G401 (cell line): ENCODE measurements at places on chromosomes 13 and 19. TPM values are rescaled to one million over a fixed set of nuclear protein-coding genes. Genes with fewer than 3 reads are reported as not detected.

The PRR19 gene
- total RNA-seq: 1.8 and 2.1 TPM in 2 replicates

GRCh38 chr13:112244061-112244460 is 132.1 kb upstream of the SPACA7 start:
- DNase-seq: no peak

DNA sequence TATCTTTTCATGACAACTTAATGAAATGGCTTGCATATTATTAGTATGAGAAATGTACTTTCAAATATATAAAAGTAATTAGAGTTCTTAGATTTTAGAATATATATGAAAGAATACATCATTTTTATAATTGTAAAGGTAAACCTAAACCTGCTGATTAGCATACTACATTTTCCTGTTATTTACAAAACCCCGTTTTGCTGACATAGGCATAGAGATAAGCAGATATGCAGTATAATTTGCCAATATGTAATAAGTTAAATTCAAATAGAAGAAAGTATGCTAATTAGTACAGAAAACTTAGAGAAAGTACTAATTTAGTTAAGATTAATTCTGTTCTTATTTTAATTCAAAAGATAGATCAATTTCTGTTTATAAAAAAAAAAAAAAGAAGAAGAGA is 21.5 kb downstream of the MAB21L1 start:
- DNase-seq: no peak

DNA sequence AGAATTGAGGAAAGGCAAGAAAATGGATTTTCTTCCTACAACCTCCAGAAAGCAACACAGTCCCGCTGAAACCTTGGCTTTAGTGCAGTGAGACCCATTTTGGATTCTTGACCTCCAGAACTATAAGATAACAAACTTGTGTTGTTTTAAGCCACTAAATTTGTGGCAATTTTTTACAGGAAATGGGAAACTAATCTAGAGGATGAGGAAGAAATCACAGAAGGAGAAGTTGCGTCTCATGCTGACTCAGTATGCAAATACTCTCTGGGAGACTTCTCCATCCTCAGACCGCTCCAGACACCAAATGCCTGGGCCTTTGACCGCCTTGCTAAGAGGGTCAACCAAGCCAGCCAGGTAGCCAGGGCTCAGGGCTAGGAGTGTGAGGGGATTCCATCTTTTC is 13.1 kb upstream of the CEACAM16 start:
- DNase-seq: no peak

DNA sequence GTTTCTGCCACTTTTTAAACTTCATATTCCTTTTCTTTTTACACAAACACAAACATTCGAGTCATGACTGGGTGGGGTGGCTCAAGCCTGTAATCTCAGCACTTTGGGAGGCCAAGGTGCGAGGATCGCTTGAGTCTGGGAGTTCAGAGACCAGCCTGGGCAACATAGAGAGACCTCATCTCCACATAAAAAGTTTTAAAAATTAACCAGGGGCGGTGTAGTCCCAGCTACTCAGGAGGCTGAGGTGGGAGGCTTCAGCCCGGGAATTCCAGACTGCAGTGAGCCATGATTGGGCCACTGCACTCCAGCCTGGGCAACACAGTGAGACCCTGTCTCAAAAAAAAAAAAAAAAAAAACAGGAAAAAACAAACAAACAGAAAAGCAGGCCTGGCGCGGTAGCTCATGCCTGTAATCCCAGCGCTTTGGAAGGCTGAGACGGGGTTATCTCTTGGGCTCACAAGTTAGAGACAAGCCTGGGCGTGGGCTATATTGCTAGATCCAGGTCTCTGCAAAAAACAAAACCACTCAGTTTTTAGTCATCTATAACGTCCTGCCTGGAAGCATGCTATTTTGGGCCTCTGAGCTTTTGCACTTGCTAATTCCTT is 583 bp upstream of the BAX start:
- no peak for DNase-seq

DNA sequence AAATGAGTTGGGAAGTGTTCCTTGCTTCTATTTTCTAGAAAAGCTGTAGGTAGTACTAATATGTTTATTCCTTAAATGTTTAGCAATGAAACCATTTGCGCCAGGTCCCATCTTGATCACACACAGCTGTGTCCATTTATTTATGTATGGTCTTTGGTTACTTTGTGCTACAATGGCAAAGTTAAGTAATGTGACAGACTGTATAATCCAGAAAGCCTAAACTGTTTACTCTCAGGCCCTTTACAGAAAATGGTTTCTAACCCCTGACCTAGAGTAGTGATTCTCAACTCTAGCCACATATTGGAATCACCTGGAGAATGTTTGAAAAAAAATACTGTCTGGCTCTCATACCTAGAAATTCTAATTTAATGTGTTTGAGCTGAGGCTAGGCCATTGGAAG is 21.3 kb downstream of the SLC46A3 start:
- no peak for DNase-seq

- no peak for DNase-seq
These were observed 16.1 kb upstream of the BCL3 start for GRCh38 chr19:44732235-44733014.

DNA sequence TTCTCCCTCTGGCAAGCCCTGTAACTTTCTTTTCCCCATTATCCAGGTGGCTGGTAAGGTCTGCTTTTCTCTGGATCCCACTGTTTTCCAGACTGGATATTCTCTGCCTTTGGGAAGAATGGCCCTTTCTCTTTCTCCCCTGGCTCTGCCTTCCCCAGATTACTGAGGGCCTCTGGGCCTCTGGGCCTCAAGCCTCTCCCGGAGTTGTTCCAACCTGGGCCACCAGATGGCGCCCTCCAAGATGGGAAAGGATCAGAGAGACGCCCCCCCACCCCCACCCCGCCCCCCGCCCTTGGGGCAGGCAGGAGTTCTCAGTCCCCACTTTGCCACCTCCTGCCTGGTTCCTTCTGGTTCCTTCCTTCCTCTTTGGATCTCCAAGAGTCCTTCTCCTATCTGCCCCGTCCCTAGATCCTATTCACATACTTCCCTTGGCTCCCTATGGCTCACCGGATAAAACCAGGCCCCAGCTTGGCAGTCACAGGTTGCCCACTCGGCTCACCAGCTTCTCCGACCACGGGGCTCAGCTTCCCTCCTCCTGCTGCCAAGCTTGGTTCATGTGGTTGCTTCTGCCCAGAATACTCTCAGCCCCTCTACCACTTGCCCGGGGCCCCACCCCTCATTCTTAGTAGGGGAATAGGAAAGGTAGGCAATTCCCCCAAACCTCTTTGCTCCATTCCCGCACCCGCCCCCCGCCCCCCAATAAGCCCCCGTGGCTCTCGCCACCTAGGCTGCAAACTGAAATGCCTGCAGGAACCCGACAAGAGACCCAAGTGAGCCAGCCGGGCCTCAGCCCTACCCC is 13.1 kb downstream of the EPS8L1 start:
- DNase-seq: peak; percentile 54

DNA sequence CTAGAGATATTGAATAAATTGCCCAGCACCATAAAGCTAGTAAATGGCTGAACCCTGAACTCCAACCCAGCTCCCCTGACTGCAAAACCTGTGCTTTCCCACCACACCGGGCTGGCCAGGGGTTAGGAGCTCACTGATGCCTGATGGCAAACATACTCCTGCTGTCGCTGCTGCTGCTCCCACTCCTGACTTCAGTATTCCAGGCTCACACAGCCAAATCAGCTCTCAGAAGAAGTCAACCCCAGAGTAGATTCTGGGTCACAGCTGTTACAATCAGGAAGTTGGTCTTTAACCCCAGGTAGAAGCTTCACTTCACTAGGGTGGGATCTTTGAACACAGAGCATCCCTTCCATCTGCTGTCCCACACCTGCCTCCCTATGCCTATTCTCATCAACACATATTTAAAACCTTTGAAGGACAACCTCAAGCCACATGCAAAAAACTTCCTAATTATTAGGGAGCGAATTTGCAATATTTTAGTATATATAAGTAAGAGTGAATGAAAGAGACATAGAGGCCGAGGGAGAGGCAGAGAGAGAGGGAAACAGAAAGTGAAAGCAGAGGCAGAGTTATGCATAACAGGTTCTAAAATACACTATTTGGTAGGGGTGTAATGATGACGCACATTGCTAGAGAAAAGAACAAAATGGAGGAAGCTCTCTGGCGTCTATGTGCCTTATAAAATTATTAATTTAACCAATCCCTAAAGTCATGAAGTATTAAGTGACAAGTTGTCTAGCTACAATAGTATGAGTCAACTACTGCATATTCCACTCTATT is 99.4 kb upstream of the SERP2 start:
- DNase-seq: no peak

DNA sequence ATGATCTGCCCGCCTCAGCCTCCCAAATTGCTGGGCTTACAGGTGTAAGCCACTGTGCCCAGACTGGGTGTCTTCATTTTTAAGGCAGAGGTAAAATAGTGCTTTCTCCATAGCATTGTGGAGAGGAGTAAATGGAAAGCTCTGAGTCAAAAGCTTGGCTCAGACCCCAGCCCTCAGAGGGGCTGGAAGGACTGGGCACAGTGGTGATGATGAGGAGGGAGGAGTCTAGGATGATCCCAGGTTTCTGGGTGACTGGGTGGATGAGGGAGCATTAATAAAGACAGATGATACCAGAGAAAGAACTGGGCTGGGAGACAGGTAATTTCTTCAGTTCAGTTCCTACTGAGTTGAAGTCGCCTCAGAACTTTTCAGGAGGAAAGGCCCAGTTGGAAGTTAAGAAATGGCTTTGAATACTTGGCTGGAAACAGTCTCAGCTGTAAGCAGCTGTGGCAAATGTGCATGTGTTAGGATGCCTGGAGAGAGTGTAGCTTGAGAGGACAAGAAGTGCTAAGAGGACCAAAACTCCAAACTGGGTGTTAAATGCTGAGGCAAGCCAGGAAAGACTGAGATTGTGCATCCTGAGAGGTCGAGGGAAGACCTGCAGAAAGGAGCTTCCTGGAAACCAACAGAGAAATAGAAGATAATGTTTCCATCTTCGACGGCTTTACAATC is 37.1 kb upstream of the MEDAG start:
- DNase-seq: no peak

GRCh38 chr19:33064458-33064791 is 263 bp downstream of the RHPN2 start:
- no peak for DNase-seq

GRCh38 chr19:55669418-55670279 is 5.4 kb upstream of the EPN1 start:
- DNase-seq: peak; percentile 32

GRCh38 chr13:40494946-40495620 is 171.4 kb downstream of the FOXO1 start:
- DNase-seq: no peak
